D341Med (cell line): ENCODE measurements at places on chromosomes 2 and 18.

- DNase-seq: no peak
Measured at GRCh38 chr2:26185954-26186770, 13.3 kb downstream of the GAREM2 start.

GRCh38 chr2:216211614-216212145 is 102.5 kb downstream of the XRCC5 start:
- DNase-seq: no peak

GRCh38 chr2:42880738-42881690 is 88.6 kb upstream of the HAAO start:
- no peak for DNase-seq

DNA sequence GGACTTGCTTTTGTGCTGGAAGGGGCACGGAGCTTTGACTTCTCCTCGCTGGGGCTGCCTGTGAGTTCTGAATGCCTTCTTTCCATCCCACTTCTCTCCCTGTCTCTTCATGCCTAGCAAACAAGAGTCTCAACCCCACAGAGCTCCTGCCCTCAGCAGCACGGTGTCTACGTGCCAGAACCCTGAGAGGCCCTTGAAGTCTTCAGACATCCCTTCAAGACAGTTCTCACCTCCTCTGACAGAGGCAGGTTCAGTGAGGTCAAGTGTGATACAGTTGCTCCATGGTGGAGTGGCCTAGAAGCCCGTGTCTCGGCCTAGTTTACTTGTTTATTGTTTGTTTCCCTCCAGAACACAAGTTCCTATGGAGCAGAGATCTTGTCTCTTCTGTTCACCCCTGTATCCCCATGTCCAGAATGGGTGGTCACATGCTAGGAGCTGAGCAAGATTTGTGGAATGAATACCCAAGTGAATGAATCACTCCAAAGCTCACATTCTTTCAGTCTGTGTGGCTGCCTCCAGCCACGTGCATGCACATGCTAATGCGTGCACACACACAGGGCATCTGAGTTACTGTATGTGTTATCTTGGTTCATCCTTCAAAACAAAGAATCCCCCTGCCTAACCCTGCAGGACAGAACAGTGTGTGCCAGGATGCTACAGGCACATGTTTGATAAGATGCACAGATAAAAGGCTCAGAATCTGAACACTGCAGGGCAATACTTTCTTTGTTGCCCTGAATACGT is 391.6 kb downstream of the NBAS start:
- no peak for DNase-seq

GRCh38 chr2:204664708-204665121 is 119.4 kb downstream of the PARD3B start:
- no peak for DNase-seq

DNA sequence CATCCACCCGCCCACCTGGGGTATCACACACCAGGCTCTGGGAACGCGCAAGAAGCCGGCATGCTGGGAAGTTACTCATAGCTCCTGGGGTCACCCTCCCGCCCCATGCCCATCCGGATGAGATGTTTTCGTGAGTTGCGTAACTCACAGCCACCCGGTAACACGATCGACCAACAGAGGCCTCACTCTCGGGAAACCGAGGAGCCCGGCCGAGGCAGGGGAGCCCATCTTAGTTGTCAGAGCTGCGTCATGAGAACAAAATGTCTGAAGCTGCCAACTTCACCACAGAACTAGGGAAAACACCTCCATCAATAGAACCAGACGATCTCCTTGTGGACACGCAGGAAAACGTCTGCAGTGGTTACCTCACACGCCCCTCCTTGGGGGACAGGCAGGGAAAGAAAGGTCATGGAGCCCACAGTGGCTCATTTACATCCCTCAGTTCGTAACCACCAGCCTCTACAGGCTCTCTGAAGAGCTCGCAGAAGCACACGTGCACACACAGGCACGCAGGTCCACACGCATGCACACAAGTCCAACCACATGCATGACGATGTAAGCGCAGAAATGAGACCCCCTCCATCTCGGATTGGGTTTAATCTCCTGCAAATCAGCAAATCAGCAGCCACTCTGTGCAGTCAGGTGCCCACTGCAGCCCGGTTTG is 26.2 kb downstream of the ADI1 start:
- no peak for DNase-seq

- no peak for DNase-seq
Measured at GRCh38 chr2:16625759-16626158, 39.9 kb downstream of the CYRIA start.

GRCh38 chr2:39920307-39920801 is 141.3 kb upstream of the THUMPD2 start:
- DNase-seq: no peak

DNA sequence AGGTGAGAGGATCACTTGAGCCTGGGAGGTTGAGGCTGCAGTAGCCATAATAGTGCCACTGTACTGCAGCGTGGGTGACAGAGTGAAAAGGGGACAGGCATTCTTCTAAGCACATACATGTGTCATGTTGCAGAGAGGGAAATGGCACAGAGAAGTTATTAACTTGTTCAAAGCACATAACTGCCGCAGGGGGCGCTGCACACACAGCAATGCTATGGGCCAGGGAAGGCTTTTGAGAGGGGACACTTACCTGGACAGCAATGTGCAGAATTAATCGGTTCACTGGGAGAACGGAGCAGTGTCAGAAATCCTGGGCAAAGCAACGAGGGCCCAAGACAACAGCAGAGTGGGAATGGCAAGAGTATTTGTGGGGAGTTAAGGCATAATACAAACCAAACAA is 2.4 kb downstream of the SCYGR8 start:
- no peak for DNase-seq

DNA sequence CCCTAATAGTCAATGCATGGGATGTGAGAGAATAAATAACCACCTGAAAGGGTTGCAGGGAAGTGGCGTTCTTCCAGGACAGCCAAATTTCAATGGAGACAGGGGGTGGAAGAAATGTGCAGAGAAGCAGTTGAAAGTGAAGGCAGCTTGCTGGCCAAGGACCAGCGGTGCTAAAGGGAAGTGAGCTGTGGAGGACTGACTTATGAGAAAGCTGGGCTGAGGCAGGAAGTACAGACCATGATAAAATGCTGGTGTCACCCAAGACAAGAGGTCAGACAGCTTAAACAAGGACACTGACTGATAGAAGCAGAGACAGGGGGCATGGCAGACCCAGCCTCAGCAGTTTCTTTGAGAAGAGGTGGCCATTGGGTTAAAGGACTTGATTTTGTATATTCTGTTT is 106.7 kb downstream of the DTNB start:
- DNase-seq: no peak

- no peak for DNase-seq
Measured at GRCh38 chr2:170144761-170145160, 33.2 kb upstream of the MYO3B start.

DNA sequence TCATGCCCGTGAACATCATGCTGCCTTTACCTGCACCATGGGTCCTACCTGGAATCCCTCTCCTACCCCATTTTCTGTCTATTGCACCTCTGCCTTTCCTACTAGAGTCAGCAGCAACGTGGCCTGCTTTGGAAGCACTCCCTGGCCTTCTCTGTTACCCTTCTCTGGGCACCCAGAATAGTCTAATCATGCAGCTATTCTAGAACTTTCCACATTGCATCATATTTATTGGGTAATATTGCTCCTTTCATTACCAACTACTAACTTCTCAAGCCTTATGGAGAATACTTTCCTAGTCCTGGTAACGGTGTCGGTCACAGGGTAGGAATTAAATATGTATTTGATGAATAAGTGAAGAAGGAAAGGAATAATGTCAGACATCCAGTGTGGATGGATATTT is 33.3 kb upstream of the CREG2 start:
- no peak for DNase-seq

GRCh38 chr2:207357216-207357615 is 172.5 kb upstream of the CREB1 start:
- DNase-seq: no peak

DNA sequence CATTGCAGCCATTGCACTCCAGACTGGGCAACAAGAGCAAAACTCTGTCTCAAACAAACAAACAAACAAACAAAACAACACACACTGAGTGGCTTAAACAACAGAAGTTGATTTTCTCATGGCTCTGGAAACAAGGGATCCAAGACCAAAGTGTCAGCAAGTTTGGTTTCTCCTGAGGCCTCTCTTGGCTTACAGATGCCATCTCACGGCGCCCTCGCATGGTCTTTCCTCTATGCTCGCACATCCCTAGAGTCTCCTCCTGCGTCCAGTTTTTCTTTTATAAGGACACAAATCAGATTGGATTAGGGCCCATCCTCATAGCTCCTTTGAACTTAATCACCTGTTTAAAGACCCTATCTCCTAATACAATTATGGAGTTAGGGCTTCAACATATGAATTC is 133.4 kb upstream of the LRRTM1 start:
- DNase-seq: no peak

DNA sequence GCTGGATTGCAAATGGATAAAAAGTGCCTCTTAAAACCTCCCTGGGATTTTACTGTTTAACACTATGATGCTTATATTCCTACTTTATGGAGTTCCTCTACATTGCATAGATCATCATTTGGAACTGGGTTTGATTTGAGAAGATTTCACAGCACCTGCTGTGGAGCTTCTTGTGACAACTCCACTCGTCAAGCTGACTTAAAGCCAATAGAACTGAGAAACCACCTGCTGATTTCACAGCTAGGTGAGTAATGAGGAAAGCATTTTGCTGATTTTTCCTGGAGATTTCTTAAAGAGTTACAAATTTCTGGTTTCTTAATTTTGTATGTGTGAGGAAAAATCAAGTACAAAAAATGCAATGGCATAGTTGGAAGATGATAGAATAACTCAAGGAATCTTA is 739.1 kb upstream of the LRRTM1 start:
- no peak for DNase-seq

GRCh38 chr2:222301053-222301795 is 2.4 kb upstream of the PAX3 start:
- DNase-seq: no peak

GRCh38 chr18:43129946-43130524 is 14.6 kb upstream of the RIT2 start:
- no peak for DNase-seq

GRCh38 chr18:60534538-60534937 is 162.0 kb upstream of the MC4R start:
- DNase-seq: no peak

DNA sequence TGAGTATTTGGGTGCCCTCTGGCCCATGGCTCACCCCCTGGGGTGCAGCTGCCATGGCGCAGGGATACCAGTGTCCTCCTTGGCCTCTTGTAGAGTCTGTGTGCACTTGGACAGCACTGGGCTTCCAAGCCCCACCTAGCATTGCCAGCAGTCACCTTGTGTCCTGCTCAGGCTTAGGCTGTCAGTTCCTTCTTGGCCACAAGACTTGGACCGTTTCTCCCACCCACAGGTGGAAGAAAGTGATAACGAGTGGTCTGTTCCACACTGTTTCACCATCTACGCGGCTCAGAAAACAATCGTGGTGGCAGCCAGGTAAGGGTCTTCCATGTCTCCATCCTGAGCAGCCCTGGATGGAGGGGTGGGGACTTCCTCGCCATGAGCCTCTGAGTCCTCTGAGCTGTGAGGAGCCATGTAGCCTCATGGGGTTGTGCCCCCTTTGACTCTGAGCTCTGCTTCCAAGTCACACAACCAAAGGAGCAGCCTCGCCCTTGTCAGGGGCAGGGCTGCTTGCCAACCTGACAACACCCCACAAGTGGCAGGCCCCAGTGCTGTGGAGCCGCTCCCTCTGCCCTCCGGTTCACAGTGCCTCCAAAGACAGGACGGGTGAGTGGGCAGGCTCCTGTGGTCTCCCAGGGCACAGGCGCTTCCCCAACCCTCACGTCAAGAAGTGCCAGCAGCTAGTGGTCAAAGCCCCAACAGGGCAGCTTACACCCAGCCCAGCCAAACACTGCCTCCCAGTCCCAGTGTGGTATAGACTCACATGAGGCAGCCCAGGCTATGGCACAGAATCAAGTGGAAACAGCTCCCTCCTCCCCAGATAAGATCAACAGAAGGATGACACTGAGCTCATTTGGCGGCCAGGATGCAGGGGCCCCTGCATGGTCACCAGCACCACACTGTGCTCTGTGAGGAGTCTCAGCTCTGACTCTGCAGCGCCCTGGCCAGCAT is 18.4 kb downstream of the STK25 start:
- DNase-seq: no peak

- no peak for DNase-seq
Measured at GRCh38 chr2:187686416-187687024, 132.3 kb upstream of the TFPI start.

GRCh38 chr18:11955239-11956029 is 25.9 kb upstream of the IMPA2 start:
- DNase-seq: no peak

DNA sequence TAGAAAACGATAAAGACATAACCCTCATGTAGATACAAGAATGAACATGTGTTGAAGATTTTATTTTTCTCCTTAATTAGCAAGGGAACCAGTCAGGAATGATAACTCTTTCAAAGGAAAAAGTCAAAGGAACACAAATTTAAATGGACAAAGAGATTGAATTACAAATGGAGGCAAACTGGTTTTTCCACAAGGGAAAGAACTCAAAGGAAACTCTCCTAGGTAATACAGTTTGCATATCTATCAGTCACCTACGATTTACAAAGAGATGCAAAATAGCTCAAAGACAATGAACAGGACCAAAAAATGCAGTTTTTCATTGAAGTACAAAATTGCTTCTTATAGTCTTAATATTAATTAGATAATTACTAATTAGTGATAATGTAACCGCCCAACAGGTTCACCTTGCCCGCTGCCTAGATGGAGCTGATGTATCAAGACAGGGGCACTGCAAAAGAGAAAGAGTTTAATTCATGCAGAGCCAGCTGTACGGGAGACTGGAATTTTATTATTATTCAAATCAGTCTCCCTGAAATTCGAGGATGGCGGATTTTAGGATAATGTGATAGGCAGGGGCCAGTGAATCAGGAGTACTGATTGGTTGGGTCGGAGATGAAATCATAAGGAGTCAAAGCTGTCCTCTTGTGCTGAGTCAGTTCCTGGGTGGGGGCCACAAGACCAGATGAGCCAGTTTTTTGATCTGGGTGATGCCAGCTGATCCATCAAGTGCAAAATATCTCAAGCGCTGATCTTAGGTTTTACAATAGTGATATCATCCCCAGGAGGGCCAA is 151.0 kb downstream of the TMEM17 start:
- no peak for DNase-seq

GRCh38 chr2:209147981-209148380 is 275.9 kb upstream of the MAP2 start:
- no peak for DNase-seq

DNA sequence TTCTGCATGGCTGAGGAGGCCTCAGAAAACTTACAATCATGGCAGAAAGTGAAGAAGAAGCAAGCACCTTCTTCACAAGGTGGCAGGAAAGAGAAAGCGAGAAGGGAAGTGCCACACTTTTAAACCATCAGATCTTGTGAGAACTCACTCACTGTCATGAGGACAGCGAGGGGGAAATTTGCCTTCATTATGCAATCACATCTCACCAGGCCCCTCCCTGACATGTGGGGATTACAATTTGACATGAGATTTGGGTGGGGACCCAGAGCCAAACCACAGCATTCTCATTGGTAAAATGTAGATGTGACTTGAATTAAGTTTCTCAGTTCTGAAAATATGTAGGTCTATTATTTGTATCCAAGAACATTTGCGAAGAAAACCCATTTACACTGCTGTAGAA is 854.8 kb downstream of the EPHA4 start:
- DNase-seq: no peak

- DNase-seq: no peak
Measured at GRCh38 chr18:44799907-44800421, 119.3 kb downstream of the SETBP1 start.

- no peak for DNase-seq
Measured at GRCh38 chr2:118906186-118906585, 35.8 kb upstream of the MARCO start.

GRCh38 chr2:196743165-196743564 is 56.3 kb downstream of the GTF3C3 start:
- DNase-seq: no peak

- no peak for DNase-seq
Measured at GRCh38 chr2:176110415-176111308, 3.6 kb downstream of the HOXD11 start.
